ENCODE measurements at places on chromosomes 4 and X.

DNA sequence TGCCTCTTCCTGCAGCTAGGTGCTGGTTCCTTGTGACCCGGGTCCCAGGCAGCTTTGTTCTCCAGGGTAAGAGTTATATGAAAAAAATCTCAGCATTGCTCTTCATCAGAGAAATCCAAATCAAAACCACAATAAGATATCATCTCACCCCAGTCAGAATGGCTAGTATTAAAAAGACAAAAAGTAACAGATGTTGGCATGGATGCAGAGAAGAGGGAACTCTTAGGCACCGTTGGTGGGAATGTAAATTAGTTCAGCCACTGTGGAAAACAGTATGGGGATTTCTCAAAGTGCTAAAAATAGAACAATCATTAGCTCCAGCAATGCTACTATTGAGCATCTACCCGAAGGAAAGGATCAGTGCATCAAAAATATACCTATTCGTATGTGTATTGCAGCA, 61.5 kb downstream of the SORCS2 start:
- DNase-seq: no peak

GRCh38 chr4:160709026-160709425, 1454.8 kb downstream of the FSTL5 start:
- DNase-seq: no peak

DNA sequence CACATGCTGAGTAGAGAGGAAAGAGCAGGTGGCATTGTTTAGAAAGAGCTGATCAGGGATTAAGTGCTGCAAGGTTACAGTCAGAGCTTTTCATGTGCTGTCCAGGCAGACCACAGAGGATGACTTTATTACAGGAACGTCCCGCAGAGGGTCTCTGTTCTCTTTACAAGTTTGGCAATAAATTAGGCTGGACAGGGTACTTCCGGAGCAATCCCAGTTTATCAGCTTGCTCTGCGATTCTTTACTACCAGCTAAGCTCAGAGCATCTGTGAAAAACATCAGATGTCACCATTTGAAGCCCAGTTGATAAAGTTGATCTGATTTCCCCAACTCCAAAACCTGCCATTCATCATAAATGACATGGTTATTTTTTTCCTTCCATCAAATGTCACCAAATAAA, 633.1 kb downstream of the NLGN4X start:
- DNase-seq: no peak

DNA sequence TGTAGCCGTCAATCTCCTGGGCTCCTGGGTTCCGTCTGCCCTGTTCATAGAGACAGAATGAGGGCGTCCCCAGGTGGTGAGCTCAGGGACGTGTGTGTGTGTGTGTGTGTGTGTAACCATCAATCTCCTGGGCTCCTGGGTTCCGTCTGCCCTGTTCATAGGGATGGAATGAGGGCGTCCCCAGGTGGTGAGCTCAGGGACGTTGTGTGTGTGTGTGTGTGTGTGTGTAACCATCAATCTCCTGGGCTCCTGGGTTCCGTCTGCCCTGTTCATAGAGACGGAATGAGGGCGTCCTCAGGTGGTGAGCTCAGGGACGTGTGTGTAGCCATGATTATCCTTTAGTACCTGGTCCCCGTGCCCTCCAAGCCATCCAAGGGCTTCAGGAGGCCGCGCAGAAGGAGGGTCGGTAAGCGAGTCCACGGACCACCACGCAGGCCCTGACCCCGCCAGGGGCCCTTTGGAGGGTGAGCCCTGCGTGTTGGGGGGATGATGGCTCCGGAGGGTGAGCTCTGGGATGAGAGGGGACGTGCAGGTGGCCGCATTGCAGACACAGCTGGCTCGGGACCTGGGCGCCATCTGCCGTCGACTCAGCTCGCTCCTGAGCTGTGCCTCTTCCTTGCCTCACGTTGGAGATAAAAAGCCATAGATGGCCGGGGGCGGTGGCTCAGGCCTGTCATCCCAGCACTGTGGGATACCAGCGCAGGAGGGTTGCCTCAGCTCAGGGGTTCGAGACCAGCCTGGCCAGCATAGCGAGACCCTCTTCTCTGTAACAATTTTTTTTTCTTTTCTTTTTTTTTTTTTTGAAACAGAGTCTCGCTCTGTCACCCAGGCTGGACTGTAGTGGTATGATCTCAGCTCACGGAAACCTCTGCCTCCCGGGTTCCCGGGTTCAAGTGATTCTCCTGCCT, 5.4 kb upstream of the GTPBP6 start:
- DNase-seq: no peak

- no peak for DNase-seq
Observed at GRCh38 chr4:109645874-109646710, 57.2 kb downstream of the CASP6 start.
